ENCODE measurements at places on chromosomes 13 and 19.

GRCh38 chr13:36616706-36617105, 57.1 kb upstream of the SERTM1 start:
- DNase-seq, result no peak

- no peak for DNase-seq
Measured at GRCh38 chr13:46855166-46855565, 41.7 kb downstream of the HTR2A start.

GRCh38 chr19:49475995-49476880, 2.2 kb downstream of the FLT3LG start:
- no peak for DNase-seq

DNA sequence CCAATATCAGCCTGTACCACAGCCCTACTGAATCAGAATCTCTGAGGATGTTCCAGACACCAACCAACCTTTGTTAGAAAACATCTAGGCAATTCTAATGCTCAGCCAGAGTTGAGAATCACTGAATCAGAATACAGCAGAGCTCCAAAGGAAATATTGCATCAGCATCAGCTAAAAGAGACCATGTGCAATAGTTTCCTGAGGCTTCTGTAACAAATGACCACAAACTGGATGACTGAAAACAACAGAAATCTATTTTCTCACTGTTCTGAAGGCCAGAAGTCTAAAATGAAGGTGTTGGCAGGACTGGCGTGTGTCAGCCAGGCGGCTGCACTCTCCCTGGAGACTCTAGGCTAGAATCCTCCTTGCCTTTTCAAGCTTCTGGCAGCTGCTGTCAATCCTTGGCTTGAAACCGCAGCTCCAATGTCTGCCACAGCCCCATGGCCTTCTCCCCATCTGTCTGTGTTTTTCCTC, 1.2 kb upstream of the DCT start:
- DNase-seq, result no peak

DNA sequence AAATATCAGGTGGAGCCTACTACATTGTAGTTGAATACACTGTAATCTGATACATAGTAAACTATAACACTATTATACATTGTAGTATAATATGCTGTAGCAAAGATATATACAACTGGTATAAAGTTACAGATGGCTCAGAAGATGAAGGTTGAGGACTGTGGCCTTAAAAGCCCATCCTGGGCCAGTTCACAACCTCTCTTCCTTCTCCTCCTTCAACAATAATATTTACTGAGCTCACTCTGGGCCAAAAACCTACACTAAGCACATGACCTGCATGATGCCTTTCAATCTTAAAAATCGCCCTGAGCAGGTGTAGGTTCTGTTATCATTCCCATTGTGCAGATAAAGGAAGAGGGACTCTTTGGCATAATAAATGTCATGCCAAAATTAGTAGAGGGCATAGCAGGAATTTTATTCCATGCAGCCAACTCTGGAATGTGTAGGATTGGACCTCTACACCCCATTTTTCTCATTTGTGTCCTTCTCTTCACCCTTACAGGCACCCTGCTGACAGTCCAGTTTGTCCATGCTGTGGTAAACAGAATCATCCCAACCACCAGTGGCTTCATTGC, 14.6 kb upstream of the SIN3B start:
- no peak for DNase-seq

- DNase-seq, result no peak
Measured at GRCh38 chr19:867301-867793, 7.9 kb downstream of the CFD start.

DNA sequence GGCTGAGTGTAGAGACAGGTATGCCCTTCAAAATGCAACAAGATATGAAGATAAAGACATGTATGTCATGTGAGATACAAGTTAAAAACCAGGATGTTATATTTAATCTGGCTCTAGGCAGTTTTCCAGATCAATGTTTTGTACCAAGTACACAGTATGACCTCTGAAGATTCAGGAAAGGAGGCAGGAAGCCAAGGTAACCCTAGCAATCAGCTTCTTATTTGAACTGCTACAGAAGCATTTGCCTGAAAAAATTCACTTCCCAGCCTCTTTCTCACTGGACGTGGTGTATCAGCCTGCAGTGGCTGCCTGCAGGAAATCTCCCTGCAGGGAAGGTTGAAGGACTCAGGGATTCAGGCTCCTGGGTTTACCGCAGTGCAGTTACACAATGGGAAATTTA, 24.1 kb downstream of the OLFM4 start:
- DNase-seq, result no peak

DNA sequence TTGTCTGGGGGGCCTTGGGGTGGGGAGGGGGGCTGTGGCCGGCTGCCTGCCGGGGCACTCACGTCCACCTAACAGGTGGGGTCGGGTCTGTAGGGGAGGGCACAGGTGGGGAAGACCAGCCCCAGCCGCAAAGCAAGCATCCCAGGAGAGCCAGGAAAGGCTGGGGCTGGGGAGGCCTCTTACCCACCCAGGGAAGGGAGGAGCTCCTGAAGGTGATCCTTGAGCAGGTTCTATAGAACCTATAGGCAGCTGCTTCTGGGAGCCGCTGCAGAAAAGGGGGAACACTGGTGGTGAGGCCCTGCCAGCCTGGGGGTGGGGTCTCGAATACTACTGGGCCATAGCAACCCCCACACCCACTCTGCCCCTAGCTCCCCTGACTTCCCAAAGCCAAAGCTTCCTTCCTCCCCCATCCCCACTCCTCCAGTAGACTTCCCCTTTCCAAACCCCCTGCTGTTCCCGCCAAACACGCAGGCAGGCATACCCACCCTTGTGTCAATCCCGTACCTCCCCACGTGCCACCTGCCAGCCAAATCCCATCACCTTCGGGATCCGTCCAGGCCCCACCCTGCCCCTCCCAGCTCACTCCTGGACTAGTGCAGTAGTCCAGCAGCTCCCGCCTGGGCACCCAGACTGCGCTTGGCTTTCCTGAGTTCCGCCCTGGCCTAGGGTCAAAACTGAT, 5.6 kb downstream of the KLF16 start:
- no peak for DNase-seq
